ENCODE measurements at places on chromosomes 13 and 19. TPM values are rescaled to one million over a fixed set of nuclear protein-coding genes. Genes with fewer than 3 reads are reported as not detected.

TMPRSS9 gene
- polyA plus RNA-seq = 0.05 TPM

GRCh38 chr19:49820125-49820524 lies 2.0 kb downstream of the MED25 start:
- H3K27ac ChIP-seq = no peak overlapping the region
- peaks cover 11% of the 10 kb centered on the region for H3K4me1 ChIP-seq
- H3K36me3 ChIP-seq = no peaks in the 10 kb centered on the region
- H3K27me3 ChIP-seq = no peaks in the 10 kb centered on the region

DNA sequence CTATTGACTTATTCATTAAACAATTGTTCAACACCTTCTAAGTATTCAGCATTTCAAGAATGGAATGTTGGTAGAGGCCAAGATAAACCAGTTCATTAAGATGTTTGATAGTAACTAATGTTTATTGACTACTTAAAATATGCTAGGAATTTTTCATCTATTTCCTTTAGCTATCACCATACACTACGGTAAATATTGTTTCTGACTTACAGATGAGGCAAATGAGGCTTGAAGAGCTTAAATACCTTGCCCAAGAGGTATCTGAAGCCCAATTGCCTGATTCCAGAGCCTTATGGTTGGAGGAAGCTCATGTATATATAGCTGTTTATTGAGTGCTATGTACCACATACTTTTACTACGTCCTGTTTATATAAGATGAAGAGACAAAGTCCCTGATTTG lies 286.2 kb downstream of the NDFIP2 start:
- no peaks in the 10 kb centered on the region for H3K36me3 ChIP-seq
- no peaks in the 10 kb centered on the region for H3K4me1 ChIP-seq
- no peak overlapping the region for H3K4me3 ChIP-seq
- H3K27me3 ChIP-seq = no peaks in the 10 kb centered on the region

DNA sequence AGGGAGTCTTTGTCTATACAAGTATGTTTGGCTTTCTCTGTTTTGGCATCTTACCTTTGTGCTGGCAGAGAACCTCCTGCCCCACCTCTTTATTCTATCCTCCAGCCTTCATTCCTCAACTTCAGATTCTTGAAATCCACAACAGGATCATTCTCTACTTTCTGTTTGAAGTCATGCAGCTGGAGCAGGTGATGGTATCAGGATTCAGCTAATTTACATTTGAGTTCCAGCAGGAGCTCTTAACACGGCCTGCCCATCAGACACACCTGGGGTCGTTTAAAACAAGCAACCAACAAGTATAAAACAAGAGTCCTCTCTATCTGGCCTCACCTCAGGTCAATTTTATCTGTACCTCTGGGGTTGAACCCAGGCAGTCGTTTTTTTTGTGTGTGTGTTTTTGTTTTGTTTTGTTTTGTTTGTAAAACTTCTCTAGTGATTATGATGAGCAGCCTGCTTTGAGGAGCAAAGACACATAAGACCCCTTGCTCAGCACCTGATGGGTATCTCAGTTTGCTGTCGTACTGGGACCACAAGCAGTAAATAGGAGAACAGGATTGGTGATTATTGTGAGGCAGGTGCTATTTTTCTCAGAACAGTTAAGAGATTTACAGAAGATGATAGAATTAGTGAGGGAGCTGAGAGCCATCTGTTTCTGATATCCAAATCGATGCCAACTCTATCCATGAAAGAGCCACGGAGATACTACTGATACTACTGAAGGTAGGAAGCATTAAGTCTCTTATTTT lies 78.4 kb downstream of the GPC6 start:
- H3K27ac ChIP-seq = no peak overlapping the region
- no peak overlapping the region for H3K4me3 ChIP-seq
- no peaks in the 10 kb centered on the region for H3K27me3 ChIP-seq
- H3K36me3 ChIP-seq = no peaks in the 10 kb centered on the region
- H3K4me1 ChIP-seq = no peaks in the 10 kb centered on the region
- no peak for DNase-seq

- H3K4me1 ChIP-seq = no peaks in the 10 kb centered on the region
- H3K36me3 ChIP-seq = no peaks in the 10 kb centered on the region
- no peak overlapping the region for H3K4me3 ChIP-seq
- no peak for DNase-seq
- H3K27ac ChIP-seq = no peak overlapping the region
Observed at GRCh38 chr13:30178976-30179375, 128.4 kb downstream of the KATNAL1 start.

GRCh38 chr13:44555207-44555606 lies 20.9 kb downstream of the TSC22D1 start:
- no peaks in the 10 kb centered on the region for H3K4me1 ChIP-seq
- H3K36me3 ChIP-seq = no peaks in the 10 kb centered on the region
- no peak overlapping the region for H3K4me3 ChIP-seq
- no peak for DNase-seq
- H3K27me3 ChIP-seq = no peaks in the 10 kb centered on the region
- no peak overlapping the region for H3K27ac ChIP-seq

DNA sequence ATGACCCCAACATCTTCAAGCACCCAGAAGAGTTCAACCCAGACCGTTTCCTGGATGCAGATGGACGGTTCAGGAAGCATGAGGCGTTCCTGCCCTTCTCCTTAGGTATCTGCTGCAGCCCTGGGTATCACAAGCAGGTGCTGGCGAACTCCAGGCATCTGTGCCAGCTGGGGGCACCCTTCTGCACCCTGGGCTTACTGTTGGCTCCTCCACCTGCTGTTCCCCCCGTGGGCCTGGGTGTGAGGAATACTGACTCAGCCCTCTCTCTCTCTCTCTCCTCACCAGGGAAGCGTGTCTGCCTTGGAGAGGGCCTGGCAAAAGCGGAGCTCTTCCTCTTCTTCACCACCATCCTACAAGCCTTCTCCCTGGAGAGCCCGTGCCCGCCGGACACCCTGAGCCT lies 13.0 kb downstream of the CYP2S1 start:
- no peak for DNase-seq
- H3K27ac ChIP-seq = no peak overlapping the region
- no peak overlapping the region for H3K4me3 ChIP-seq
- H3K36me3 ChIP-seq = no peaks in the 10 kb centered on the region

DNA sequence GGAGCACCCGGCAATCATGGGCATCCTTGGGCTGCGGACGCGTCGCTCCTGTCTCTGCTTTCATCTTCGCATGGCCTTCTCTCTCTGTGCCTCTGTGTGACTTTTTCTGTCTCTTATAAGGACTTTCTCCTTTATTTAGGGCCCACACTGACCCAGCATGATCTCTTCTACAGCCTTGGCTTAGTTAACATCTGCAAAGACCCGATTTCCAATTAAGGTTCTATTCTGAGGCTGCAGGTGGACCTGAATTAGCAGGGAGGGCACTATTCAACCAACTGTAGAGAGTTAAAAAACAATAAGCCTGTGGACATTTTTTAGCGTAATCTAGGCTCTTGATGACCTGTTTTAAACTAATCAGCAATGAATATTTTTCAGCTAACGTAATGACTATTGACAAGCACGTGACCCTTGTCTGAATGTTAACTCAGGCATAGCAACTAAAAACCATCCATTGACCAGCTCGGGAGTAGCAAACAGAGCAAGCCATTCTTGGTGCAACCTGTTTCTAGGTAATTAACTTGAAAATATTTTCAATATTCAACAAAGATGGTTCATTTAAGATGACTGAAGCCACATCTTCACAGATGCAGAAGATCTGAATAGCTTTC lies 15.2 kb downstream of the F10 start:
- no peak overlapping the region for H3K27ac ChIP-seq
- H3K27me3 ChIP-seq = no peaks in the 10 kb centered on the region
- H3K4me3 ChIP-seq = no peak overlapping the region
- no peak for DNase-seq
- peaks cover 1% of the 10 kb centered on the region for H3K4me1 ChIP-seq

DNA sequence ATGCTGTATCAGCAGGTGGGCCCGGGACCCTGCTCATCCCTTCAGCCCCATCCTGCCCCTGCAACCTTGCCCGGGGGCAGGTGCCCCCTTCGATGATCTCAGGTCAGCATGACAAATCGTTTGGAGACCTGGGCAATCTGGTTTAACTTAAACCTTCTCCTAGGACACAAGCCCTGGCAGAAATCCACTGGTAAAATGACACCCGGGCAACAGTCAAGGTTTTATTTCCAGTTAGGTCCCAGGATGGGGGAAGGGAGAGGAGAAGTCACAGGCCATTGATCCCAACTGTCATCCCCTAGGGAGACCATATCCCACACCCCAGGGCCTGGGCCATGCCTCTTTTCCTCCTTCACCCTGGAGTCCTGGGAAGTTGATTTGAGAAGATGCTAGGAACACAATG lies 1.8 kb upstream of the PLIN5 start:
- no peaks in the 10 kb centered on the region for H3K27me3 ChIP-seq
- no peak overlapping the region for H3K4me3 ChIP-seq
- peaks cover 16% of the 10 kb centered on the region for H3K4me1 ChIP-seq
- no peak for DNase-seq
- H3K36me3 ChIP-seq = no peaks in the 10 kb centered on the region

- H3K27me3 ChIP-seq = no peaks in the 10 kb centered on the region
- H3K4me3 ChIP-seq = no peak overlapping the region
- no peak for DNase-seq
- no peak overlapping the region for H3K27ac ChIP-seq
Observed at GRCh38 chr13:67518785-67519184, 288.6 kb upstream of the PCDH9 start.

DNA sequence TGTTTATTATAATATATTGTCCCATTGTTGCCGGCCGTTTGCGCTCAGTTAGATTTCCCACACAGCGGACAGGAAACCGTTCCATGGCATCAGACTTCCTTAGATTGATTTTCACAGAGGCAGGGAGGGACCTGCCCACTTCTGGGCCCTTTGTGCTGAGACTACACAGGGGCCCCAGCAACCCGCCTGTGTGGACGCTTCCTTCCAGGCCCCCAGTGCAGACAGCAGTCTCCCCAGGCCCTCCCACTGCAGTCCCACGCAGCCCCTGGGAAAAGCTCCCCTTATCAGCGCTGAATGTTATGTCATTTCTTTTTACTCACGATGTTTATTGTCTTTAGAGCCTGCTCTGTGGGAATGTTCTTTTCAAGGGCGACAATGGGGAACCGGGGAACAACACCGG lies 351.7 kb upstream of the ARGLU1 start:
- H3K4me1 ChIP-seq = no peaks in the 10 kb centered on the region
- no peaks in the 10 kb centered on the region for H3K27me3 ChIP-seq
- no peaks in the 10 kb centered on the region for H3K36me3 ChIP-seq
- DNase-seq = no peak

Measured in ovary (tissue), 10 donors.